Hematopoietic multipotent progenitor cell treated with erythropoietin and hydrocortisone succinate and interleukin-3 and kit ligand, for 4 days (in vitro differentiated cells): ENCODE measurements at places on chromosomes 7 and 10.

DNA sequence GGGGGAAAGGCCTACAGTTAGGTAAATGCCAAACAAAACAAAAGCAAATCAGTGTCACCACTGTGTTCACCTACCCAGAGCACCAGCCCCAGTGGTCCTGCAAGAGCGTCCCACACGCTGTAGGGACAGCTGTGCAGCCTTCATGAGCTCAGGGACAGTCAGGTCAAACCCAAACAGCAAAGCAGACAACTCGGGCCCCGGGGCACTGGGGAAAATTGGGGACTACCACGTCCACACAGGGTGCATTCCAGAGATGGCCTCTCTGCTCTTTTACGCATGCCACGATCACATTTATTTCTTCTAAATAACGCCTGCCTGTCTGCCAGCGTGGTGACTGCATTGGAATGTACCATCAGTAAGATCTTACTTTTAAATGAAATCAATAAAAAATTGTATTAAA, 21.7 kb downstream of the EBF3 start:
- DNase-seq = no peak

DNA sequence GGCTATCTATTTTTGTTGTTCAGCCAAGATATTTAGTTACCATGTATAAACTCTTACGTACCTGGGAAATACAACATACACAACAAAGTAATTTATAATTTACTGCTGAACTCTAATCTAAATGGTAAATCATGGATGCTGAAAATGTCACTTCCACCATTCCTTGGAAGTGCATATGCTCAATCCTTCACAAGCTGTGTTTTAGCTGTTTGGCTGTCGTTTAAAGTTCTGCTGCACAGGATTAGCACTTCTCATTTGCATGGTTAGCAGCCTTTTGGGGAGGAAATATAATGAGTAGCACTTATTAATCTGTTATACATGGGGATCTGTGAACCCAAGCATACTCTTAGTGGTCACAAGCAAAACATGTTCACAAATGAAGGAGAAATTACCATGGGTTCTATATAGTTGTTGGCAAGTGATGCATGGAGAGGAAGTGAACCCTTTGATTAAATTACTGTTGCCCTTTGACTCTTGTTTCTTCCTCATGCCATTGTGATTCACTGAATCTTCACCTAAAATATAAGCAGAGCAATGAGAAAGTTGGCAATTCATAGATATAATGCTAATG, 18.5 kb downstream of the PIK3CG start:
- DNase-seq = no peak

- DNase-seq = peak; percentile 65
Measured at GRCh38 chr7:82194016-82194643, 249.4 kb downstream of the CACNA2D1 start.

GRCh38 chr7:106045586-106045985, 66.5 kb downstream of the SYPL1 start:
- no peak for DNase-seq

GRCh38 chr10:88271761-88272543, 311.2 kb downstream of the RNLS start:
- DNase-seq = peak; percentile 26

DNA sequence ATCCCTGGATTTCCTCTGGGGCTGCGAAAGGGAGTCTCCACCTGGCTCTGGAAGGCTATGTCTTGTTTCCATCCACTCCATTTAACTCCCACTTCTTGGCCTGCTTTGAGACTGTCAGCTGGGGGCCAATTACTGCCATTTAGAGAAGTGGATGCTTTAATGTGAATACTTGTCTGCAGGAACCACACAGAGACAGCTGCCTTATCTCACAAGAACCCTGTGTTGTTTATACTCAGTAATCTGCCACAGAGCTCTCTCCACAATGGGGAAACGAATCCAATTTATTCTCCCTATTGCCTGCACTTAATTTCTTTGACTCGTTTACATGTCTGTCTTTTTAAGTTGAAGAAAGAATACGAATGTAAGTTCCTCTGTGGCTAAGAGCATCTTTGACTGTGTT, 787.0 kb upstream of the C7orf33 start:
- DNase-seq = peak; percentile 85

DNA sequence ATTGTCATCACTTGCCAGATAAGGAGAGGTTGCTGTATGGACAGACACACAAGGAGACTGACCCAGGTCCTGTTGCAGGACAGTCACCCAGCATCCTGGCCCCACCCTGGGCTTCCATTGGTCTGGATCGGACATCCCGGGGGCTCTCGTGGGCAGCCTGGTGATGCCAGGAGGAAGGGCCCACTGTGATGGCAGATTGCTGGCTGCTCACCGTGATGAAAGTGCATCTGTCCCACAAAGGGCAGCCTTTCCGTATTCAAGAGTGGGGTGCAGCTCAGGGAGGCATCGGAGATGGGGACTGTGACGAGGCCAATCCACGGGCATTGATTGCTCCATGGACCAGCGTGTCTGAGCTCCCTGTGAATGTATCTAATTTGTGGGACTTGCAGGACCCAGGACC, 41.3 kb downstream of the PRKAG2 start:
- DNase-seq = no peak

DNA sequence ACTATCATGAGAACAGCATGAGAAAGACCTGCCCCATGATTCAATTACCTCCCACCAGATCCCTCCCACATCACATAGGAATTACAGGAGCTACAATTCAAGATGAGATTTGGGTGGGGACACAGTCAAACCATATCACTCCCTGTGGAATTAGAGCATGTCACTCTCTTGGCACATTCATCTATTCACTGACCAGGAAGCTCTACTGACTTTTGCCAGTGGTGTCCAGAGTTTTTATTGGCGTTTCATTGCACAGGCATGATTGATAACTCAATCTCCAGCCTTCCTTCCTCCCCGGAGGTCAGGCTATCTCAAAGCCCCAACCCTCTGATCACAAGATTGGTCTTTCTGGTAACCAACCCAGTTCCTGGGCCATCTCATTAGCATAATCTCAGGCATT, 478.9 kb upstream of the NRP1 start:
- DNase-seq = no peak

- DNase-seq = no peak
Measured at GRCh38 chr7:66339141-66339540, 134.0 kb downstream of the TPST1 start.

DNA sequence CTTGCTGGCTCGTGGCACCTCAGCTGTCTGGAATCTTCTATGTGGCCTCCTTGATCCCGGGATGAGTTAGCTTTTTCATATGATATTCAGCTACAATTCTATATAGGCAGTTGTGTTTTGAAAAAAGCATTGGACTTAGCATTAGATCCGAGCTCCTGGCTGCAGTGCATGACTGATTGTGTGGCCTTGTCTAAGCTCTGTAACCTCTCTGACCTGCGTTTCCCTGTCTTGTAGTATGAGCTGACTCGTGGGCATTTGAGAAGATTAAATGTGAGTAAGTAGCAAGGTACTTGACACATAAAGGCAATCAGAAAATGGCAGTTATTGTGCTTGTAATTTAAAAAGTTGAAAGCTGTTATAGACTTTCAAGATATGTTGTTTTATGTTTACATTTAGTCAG, 85.9 kb downstream of the CCNY start:
- no peak for DNase-seq

DNA sequence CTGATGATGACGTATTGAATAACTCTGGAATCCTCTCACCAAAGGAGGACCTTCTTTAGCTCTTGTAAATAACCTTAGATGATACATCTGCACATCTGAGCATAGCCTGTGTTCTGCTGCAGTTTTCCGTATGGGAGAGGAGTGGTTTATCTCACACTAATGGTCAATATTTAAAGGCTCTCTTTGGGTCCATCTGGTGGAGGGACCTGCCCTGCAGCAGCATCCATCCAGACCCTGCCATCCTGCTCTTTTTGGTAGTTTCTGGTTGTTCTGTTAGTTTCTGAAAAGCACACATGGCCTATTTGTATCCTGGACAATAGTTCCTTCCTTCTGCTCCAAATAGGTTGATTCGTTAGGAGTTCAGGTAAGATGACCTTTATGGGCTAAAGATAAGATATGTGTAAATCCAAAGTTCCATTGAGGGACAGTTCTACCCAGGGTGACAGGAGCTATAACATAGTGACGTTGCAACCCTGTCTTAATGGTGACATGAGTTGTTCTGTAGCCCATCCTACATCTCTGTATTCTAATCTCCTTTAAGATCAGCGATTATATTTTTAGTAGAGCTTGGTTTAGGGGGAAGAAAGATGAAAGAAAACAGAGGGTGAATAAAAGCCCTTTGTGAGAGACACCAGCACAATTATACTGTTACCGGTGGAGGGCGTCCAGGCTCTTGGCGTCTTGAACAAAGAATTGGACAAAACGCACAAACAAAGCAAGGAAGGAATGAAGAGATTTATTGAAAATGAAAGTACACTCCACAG, 60.0 kb upstream of the KLF14 start:
- no peak for DNase-seq

- DNase-seq = no peak
Measured at GRCh38 chr7:32618987-32619386, 123.7 kb downstream of the AVL9 start.

DNA sequence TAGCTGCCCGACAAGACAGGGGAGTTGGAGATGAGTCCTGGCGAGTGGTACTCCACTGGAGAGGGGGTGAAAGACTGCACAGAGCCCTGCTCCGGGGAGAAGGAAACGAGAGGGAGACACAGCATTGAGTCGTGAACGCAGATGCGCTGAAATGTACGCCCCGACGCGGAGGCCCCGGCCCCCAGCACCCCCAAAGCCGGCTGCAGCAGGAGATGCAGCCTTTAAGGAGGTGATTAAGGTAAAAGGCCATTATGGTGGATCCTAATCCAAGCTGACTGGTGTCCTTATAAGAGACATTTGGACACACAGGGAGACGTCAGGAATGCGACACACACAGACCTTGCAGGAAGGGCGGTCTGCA, 166.3 kb upstream of the IMMP2L start:
- DNase-seq = no peak

- no peak for DNase-seq
Measured at GRCh38 chr10:86261470-86261869, 105.1 kb downstream of the GRID1 start.

GRCh38 chr7:150449206-150449952, 1.1 kb upstream of the GIMAP8 start:
- DNase-seq = no peak

DNA sequence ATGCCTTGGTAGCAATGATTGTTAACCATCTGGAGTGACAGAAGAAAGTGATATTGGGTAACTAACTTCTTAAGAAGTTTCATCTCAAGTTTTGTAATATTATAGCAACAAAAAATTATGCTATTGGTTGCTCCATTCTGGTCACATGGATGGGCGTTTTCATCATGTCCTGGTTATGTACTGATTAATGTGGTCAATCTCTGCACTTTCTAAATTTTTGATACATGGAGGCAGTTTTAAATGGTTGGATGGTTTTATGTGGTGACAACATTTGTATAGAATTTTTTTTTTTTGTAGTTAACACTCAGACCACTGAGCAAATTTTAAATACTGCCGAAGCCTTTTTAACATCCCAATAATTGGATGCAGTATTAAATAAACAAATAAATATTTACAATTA, 55.2 kb upstream of the CCAR1 start:
- DNase-seq = no peak
